A549 treated with GW870086 at 1 μM for 4 hours (cell line): ENCODE measurements at places on chromosomes 12 and 14. TPM values are rescaled to one million over a fixed set of nuclear protein-coding genes. Genes with fewer than 3 reads are reported as not detected.

The NPFF gene
- total RNA-seq, result 0.85 TPM in 1 of 5 replicates, not detected in the others

The MIP gene
- 0.14 TPM in 1 of 5 replicates, not detected in the others for total RNA-seq

The ASCL1 gene
- total RNA-seq, result 0.05 TPM in 1 of 5 replicates, not detected in the others

The KCNC2 gene
- total RNA-seq, result not detected in 5 replicates

The ITGA7 gene
- 0.90 to 1.6 TPM (median 1.1 TPM) in 5 replicates for total RNA-seq
